ENCODE measurements at places on chromosomes 6 and 20. TPM values are rescaled to one million over a fixed set of nuclear protein-coding genes. Genes with fewer than 3 reads are reported as not detected.
A peak's percentile ranks its signal among the peaks of the same experiment; 100 is the strongest.

- no peak overlapping the region for H3K4me3 ChIP-seq
- H3K4me1 ChIP-seq, result no peaks in the 10 kb centered on the region
- H3K27me3 ChIP-seq, result peaks cover 5% of the 10 kb centered on the region
- no peaks in the 10 kb centered on the region for H3K36me3 ChIP-seq
- no peak overlapping the region for H3K27ac ChIP-seq
- no peak for DNase-seq
These were observed 179.6 kb downstream of the TTLL2 start for GRCh38 chr6:167504385-167504961.

DNA sequence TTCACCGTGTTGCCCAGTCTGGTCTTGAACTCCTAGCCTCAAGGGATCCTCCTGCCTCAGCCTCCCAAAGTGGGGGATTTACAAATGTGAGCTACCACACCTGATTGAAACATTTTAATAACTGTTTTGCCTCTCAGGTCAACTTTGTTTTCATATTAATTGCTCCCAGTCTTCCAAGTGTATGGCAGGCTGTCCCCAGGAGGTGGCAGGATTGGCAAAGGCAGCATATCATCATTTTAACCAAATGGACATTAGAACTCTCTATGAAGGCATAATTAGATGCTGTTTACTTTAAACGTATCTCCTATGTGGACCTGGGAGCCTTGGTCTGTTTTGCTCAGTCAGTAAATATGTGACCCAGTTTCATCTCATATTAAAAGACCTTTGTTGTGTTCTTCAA is 59.2 kb upstream of the CSE1L start:
- peaks cover 51% of the 10 kb centered on the region for H3K36me3 ChIP-seq
- no peaks in the 10 kb centered on the region for H3K4me1 ChIP-seq
- no peak overlapping the region for H3K4me3 ChIP-seq
- peak; percentile 14 for DNase-seq
- no peaks in the 10 kb centered on the region for H3K27me3 ChIP-seq

GRCh38 chr20:35285806-35286076 is 1.2 kb upstream of the EIF6 start:
- no peaks in the 10 kb centered on the region for H3K27me3 ChIP-seq
- H3K27ac ChIP-seq, result peak overlapping the region; percentile 91

DNA sequence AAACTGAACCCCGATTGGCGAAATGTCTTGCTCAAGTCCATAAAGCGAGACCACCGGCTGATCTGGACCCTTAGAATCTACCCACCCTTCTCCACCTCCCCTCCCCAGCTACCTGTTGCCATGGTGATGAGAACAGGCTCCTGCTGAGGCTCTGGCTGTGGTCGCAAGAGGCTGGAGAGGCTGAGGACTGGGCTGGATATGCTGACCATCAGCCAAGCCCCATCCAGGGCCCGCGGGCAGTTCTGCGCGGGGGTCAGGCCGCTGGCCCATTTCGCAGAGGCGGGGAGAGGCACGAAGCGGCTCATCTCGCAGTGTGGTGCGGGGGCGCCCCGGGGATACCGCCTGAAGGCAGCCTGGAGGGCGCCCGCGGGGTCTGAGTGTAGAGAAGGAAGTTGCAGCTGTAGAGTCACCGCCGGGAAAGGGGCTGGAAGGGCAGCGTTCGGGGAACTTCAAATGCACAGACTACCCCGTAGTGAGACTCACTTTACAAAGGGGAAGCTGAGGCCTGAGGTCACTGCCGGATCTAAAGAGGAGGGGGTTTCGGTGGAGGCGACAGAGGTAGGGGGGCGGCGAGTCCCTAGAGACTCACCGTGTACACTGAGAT is 671 bp downstream of the TAPBP start:
- peak overlapping the region; percentile 99 for H3K4me3 ChIP-seq
- peaks cover 53% of the 10 kb centered on the region for H3K4me1 ChIP-seq
- peak; percentile 79 for DNase-seq
- peaks cover 38% of the 10 kb centered on the region for H3K36me3 ChIP-seq

DNA sequence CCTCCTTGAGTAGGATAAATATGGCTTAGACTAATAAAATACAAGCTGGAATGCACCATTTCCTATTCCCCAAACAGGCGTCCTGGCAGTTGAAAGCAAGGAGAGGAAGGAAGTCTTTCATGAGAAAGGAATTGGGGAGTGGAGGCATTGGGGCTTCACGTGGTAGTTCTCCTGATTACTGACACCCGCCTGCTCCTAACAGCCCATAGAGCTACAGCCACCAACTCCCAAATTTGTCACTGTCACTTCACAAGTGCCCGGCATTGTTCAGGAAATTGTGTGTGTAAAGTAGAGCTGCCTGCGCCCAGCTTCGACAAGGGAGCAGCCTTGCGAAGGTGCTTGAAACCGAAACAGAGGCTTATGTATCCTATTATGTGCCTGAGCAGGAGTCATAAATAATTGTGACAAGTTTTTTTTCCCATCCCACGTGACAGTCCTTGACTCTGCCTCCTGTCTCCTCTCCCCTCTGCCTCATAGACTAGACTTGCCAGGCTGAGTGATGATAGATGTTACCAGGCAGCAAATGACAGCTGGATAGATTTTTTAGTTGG is 301.7 kb upstream of the ZFP64 start:
- peak overlapping the region; percentile 34 for H3K27ac ChIP-seq
- peak overlapping the region; percentile 20 for H3K4me3 ChIP-seq

GRCh38 chr20:1212607-1213396 is 9.5 kb downstream of the C20orf202 start:
- no peaks in the 10 kb centered on the region for H3K36me3 ChIP-seq
- H3K4me1 ChIP-seq, result peaks cover 36% of the 10 kb centered on the region
- H3K27me3 ChIP-seq, result peaks cover 3% of the 10 kb centered on the region

GRCh38 chr6:25617997-25618396 is 34.0 kb upstream of the SCGN start:
- H3K4me1 ChIP-seq, result no peaks in the 10 kb centered on the region
- no peaks in the 10 kb centered on the region for H3K36me3 ChIP-seq
- H3K27me3 ChIP-seq, result no peaks in the 10 kb centered on the region
- H3K4me3 ChIP-seq, result no peak overlapping the region
- no peak for DNase-seq
- H3K27ac ChIP-seq, result no peak overlapping the region

DNA sequence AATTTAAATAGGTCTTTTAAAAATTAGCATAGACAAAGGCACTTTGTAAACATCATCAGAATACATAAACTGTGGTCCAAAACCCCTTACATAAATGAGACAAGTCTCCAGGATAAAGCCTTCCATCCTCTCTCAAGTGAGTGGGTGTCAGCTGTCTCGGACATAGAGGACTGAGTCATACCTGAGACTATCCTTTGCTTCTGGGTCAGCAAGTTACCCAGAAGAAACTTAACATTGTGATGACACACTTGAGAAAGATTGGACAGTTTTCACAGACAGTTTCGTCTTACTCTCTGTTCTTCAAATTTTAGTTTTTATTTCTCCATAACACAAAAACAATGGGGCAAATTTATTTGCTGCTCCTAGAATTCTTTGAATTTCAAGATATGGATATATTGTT is 838.0 kb downstream of the DHX35 start:
- H3K4me3 ChIP-seq, result no peak overlapping the region
- H3K4me1 ChIP-seq, result no peaks in the 10 kb centered on the region
- H3K36me3 ChIP-seq, result no peaks in the 10 kb centered on the region
- no peak overlapping the region for H3K27ac ChIP-seq
- no peak for DNase-seq
- no peaks in the 10 kb centered on the region for H3K27me3 ChIP-seq

DNA sequence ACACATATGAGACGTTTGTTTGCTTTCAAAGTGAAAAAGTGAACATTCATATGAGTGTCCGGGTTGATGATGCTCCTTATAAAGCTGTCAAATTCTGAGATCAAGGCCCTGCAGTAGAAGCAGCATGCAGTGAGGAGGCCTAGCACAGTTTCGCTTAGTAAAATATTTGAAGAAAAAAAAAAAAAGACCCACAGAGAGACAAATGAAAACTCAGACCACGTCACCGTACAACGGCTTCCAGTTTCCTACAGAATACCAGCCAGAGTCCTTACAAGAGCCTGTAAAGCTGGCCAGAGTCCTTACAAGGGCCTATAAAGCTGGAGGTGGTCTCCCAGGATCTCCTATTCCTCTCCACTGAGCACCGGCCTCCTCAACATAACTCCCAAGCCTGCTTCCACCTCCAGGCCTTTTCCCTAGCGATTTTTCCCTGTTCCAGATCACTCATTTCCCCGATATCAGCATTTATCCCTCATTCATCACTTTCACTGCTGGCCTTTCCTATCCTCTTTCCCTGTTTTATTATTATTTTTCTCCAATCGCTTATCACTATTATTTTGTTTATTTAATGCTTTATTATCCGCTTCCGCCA is 1.5 kb upstream of the HMGN4 start:
- H3K27ac ChIP-seq, result peak overlapping the region; percentile 99
- H3K27me3 ChIP-seq, result no peaks in the 10 kb centered on the region
- DNase-seq, result peak; percentile 71
- peaks cover 22% of the 10 kb centered on the region for H3K36me3 ChIP-seq
- peak overlapping the region; percentile 89 for H3K4me3 ChIP-seq

GRCh38 chr20:25008388-25009217 is 16.1 kb upstream of the APMAP start:
- no peak overlapping the region for H3K4me3 ChIP-seq
- no peaks in the 10 kb centered on the region for H3K27me3 ChIP-seq
- no peak overlapping the region for H3K27ac ChIP-seq
- peaks cover 12% of the 10 kb centered on the region for H3K36me3 ChIP-seq
- DNase-seq, result no peak

GRCh38 chr20:16446991-16447390 is 126.3 kb downstream of the KIF16B start:
- no peaks in the 10 kb centered on the region for H3K4me1 ChIP-seq
- peaks cover 18% of the 10 kb centered on the region for H3K36me3 ChIP-seq
- DNase-seq, result no peak
- H3K27ac ChIP-seq, result no peak overlapping the region
- H3K27me3 ChIP-seq, result no peaks in the 10 kb centered on the region

GRCh38 chr6:142926177-142926493 is 18.8 kb downstream of the HIVEP2 start:
- H3K36me3 ChIP-seq, result peaks cover 24% of the 10 kb centered on the region
- peaks cover 60% of the 10 kb centered on the region for H3K4me1 ChIP-seq
- no peak for DNase-seq

- no peaks in the 10 kb centered on the region for H3K4me1 ChIP-seq
- no peaks in the 10 kb centered on the region for H3K36me3 ChIP-seq
- DNase-seq, result peak; percentile 80
- H3K27ac ChIP-seq, result no peak overlapping the region
These were observed 19.2 kb upstream of the GLP1R start for GRCh38 chr6:39029156-39030011.

DNA sequence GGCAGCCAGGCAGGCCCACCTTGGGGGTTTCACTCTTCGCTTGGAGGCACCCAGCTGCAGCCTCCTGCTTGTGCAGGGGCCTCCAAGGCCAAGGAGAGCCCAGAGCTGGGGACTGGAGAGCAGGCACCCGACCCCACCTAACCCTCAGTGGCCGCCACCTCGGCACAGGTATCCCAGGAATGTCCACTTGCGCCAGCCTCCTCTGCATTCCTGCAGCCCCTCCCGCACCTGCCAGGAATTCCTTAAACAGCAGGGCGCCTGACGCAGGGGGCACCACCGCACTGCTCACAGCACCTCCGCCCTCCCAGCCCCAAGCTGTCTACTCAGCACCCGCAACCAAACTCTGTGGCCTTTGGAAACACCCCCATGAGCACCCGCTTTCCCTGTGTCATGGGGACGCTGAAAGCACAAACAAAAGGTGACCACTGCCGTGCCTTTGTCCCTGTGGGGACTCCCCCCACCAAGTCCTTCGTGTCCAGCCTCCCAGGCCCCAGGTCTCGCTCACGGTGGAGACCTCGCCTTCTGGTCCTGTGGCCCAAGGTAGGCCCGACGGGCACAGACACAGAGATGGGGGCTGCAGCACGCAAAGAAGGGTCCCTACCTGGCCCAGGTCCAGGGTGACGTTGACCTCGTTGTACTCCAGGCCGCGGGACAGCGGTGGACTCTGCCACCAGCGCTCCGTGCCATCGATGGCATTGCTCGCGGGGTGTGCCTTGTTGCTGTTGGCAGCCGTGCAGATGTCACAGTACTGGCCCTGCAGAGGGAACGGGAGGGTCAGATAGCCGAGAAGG is 5.1 kb downstream of the LAMA5 start:
- H3K36me3 ChIP-seq, result no peaks in the 10 kb centered on the region
- no peak for DNase-seq
- no peak overlapping the region for H3K27ac ChIP-seq
- H3K4me3 ChIP-seq, result no peak overlapping the region
- H3K27me3 ChIP-seq, result peaks cover 10% of the 10 kb centered on the region
- H3K4me1 ChIP-seq, result no peaks in the 10 kb centered on the region

- no peaks in the 10 kb centered on the region for H3K36me3 ChIP-seq
- no peaks in the 10 kb centered on the region for H3K4me1 ChIP-seq
- H3K27me3 ChIP-seq, result peaks cover 2% of the 10 kb centered on the region
- DNase-seq, result no peak
These were observed 243.9 kb downstream of the DLL1 start for GRCh38 chr6:170046791-170047626.

Gene DEFB110
- not detected for total RNA-seq

Gene DAAM2
- not detected for total RNA-seq

Gene GGTLC1
- total RNA-seq, result not detected

Gene SRMS
- total RNA-seq, result not detected

Gene SLC22A3
- total RNA-seq, result not detected

Gene ZNF335
- total RNA-seq, result 28.9 TPM

Gene POU5F1
- total RNA-seq, result 0.21 TPM

Gene PKIG
- 4.6 TPM for total RNA-seq

Gene POU3F2
- total RNA-seq, result not detected

Gene MED20
- total RNA-seq, result 21.6 TPM

Gene SEC23B
- total RNA-seq, result 119 TPM

Gene TAGAP
- total RNA-seq, result 51.0 TPM
